ENCODE measurements at places on chromosomes 3 and 15.
A peak's percentile ranks its signal among the peaks of the same experiment; 100 is the strongest.

GRCh38 chr15:74955017-74955416, 1.6 kb downstream of the RPP25 start:
- DNase-seq: no peak

GRCh38 chr15:31487811-31488436, 161.3 kb downstream of the KLF13 start:
- DNase-seq: no peak

DNA sequence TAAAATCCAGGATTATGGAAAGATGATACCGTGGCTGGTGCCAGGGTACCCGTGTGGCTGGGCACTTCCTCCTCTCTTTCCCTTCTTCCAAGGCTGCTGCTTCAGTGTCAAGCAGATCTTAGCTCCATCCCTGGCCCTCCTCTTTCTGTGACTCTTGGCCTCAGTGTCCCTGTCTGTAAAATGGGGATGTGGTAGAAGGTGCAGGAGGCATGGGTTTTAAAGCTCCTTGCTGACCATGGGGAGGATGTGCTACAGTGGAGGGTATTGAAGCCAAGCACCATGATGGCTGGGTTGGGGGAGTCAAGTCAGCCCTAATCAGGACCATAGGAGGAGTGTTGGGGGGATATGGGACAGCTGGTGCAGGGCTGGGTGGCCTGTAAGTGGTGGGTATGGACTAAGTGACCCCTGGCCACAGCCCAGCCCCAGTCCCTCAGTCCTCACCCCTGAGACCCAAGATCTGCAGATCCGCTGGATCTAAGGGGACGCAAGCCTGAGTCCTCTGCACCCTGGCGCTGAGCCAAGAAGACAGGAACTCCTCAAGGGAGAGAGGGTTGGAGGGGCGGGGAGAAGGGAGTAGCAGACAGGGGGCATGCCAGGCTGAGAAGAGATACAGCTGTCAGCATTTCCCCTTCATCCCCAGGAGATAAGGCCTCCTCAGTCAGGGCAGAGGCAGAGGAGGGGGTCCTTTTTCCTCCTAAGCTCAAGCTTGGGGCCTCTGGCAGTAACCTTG, 12.0 kb downstream of the PTH1R start:
- no peak for DNase-seq

DNA sequence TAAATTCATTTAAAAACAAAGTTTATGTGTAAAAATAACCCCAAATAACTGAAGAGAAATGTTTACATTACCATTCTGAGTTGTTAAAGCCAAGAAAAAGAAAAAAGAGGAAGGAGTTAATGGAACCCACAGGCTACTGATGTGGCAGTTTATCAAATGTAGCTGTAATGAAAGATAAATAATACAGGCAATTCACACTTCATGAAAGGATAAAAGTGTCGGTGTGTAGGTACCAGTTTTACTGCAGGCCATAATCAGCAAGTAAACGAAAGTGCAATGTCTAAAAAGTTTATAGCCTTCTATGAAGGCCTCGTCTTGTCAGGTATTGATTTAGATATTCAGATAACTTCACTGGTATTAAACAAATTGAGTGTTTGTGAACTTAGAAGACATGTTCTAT, 164.6 kb downstream of the DPH6 start:
- DNase-seq: no peak

DNA sequence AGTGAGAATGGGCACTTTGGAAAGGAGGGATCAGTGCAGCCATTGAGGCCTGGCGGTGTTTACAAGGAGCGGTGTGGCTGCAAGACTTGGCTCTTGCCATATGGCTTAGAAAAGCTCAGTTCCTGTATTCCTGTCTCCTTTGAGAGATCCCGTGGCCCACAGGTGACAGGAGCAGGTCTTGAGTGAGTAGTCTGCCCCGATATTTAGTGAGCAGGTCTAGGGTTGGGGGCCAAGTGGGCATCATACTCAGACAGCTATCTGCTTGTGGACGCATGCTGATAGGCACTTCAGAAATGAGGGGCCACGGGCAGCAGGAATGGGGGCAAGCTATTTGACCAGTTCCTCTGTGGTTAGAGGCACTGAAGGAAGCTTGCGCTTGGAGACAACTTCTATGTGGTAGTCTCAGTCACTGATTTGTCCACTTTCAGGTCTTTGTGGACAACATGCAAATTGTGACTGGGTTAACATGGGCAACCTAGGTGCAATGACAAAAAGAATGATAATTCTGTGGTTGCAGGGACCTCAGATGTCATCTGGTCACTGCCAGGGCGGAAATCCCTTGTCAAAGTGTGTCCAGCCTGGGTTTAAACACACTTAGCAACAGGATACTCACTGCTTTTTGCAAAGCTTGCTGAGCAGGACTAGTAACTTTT, 1.1 kb downstream of the TMED3 start:
- DNase-seq: no peak

GRCh38 chr3:139234491-139234890, 109.3 kb upstream of the MRPS22 start:
- no peak for DNase-seq

- DNase-seq: no peak
These were observed 21.0 kb upstream of the MCF2L2 start for GRCh38 chr3:183449391-183449790.

GRCh38 chr3:34972481-34972880, 666.8 kb upstream of the ARPP21 start:
- no peak for DNase-seq

DNA sequence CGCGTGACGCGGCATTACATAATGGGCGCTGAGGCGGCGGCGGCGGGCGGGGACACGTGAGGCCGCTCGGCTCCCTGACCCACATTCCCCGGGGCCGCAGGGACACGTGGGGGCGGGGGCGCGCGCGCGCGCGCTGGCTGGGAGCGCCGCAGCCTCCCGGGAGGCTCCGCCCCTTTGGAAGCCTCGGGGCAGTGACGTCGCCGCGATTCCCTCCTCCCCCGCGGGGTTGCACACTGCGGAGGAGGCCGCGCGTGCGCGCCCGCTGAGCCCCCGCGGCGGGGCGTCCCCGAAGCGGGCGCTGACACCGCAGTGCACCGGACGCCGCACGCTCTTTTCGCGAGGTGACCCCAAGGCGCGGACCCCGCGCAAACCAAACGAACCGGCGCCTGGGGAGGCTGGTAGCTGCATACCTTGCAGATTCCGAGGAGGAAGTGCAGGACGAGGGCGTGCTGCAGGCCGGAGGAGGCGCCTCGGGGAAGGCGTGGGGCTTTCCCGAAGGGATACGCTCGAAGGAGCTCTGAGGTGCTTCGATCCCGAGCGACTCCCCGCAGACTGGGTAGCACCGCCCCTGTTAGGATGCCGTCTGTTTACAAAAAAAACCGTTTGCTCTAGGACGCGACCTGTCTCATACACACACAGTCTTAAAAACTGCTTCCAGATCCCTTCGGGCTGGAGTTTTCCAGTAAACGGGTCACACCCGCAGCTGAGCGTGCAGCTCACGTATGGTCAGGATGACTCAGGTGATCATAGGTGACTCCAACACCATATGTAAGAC, 1.0 kb downstream of the NR1D2 start:
- peak; percentile 97 for DNase-seq

DNA sequence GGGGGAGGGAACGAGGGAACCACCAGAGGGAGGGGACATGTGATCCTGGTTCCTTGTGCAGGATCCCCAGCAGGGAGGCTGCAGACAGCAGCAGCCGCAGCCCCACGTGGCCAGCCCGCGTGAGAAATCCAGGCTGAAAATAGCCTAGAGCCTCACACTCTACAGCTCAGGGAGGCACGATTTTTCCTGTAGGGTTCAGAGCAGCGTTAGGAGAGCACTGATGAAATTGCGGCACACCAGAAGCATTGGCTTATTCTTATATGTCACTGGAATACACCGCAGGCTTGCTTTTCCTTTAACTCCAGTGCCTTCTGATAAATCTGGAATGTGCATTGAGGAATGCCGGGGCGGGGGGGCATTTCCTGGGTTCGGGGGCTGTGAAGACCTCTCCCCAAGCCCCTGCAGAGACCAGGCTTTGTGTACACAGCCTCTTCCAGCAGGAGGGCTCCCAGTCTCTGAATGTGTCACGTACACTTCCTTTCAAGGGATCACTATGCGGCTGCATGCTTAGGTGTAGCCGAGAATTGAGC, 193.0 kb downstream of the ATP10A start:
- DNase-seq: no peak

GRCh38 chr15:72375501-72375845, 341 bp downstream of the HEXA start:
- no peak for DNase-seq

- no peak for DNase-seq
These were observed 180.4 kb downstream of the SUCNR1 start for GRCh38 chr3:152053866-152054265.

GRCh38 chr3:108406063-108406660, 104.2 kb downstream of the MYH15 start:
- no peak for DNase-seq

DNA sequence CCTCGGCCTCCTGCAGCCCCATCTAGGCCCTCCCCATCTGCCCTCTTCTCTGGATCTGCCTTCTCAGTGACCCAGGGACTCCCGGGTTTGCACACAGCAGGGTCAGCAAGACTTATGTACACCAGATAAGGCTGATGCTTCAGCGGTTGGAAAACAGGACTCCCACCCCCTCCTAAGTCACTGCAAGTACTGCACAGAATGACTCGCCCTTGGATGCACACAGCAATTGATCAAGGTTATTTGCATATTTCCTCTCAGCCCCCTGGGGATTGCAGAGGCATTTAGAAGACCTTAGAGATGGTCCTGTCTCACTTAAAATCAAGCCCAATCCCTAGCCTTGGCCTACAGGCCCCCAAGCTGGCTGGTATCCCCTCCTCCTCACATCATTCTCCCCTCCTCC, 8.9 kb downstream of the ACAN start:
- DNase-seq: no peak

GRCh38 chr3:185984203-185984602, 46.4 kb upstream of the TRA2B start:
- DNase-seq: no peak

DNA sequence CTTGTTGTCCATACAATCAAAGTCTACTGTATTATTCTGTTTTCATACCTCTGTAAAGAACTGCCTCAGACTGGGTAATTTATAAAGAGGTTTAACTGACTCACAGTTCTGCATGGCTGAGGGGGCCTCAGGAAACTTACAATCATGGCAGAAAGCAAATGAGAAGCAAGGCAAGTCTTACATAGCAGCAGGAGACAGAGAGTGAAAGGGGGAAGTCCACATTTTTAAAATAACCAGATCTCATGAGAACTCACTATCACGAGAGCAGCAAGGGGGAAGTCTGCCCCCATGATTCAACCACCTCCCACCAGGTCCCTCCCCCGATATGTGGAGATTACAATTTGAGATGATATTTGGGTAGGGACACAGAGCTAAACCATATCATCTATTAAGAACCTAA, 724.6 kb upstream of the CBLB start:
- DNase-seq: no peak

DNA sequence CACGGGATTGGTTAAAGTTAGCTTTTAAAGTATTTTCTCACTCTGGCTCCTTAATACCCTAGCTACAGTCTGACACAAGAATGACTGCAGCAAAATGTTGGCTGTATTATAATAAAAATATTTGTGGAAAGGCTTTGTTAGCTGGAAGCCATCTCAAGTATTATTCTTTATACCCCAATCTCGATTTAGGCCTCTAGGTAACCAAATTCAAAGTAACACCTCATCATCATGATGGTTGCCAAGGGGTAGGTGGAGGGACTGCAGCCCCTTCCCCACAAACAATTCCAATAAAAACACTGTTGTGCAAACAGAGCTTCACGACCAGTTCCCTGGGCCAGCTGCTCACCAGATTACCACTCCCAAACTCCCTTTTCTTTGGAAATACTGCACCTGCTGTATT, 759 bp upstream of the GMPS start:
- DNase-seq: no peak

- DNase-seq: no peak
These were observed 496.6 kb upstream of the NAALADL2 start for GRCh38 chr3:174362556-174362955.

DNA sequence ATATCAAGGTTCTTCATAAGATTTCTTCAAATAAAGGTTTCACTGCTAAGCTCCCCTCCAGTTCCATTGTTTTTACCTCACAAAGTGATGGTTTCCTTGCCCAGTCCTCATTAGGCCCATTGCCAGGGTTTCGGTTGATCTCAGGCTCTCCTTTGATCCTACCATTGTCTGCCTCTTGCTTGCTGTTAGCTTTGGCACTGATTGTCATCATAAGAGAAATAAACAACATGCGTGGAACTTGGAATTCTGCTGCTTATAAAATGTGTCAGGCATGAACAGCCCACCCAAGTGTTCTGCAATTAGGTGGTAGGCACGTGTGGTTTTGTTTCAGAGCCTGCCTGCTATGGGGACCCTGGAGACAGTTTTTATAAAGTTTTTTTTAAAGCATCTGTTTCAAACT, 107.6 kb upstream of the BFSP2 start:
- no peak for DNase-seq

DNA sequence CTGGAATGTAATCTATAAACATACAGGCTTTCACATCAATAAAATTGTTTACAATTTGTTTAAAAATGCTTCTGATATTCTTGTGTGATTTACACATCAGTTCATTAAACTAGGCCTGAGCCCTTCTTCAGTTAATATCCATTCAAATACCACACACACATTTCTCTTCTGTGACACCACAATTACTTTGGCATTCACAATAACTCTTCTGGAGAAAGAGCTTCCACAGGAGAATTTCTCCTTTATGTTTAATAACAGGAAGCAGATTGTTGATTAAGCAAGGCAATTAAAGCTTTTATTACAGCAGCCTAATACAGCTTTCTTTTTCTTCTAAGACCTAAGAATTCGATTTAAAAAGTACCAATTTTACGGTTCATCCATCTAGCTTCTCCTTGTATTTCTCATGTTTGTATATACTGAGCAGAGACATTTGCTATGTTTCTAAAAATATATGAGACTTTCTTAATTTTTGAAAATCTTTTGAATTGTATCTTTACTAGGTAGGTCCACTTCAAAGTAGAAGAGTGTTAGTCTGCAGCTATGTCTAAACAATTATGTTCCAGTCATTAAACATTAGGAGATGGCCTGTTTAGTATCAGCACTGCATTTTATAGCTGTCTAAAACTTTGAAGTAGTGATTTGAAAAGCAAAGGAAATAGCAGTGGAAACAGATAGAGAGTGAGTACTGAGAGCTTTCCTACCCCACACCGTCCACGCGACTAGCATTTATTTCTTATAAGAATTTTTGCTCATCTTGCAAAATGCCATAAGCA, 511.1 kb upstream of the UBE2E2 start:
- no peak for DNase-seq

- DNase-seq: no peak
These were observed at the start of gene GATM for GRCh38 chr15:45378149-45378912. TSS of gene GATM (minus strand) at chr15:45378544. CDS start at chr15:45378453, 91 bp downstream.
